Keratinocyte (primary cell): ENCODE measurements at places on chromosomes 3 and 15.
A peak's percentile ranks its signal among the peaks of the same experiment; 100 is the strongest.

DNA sequence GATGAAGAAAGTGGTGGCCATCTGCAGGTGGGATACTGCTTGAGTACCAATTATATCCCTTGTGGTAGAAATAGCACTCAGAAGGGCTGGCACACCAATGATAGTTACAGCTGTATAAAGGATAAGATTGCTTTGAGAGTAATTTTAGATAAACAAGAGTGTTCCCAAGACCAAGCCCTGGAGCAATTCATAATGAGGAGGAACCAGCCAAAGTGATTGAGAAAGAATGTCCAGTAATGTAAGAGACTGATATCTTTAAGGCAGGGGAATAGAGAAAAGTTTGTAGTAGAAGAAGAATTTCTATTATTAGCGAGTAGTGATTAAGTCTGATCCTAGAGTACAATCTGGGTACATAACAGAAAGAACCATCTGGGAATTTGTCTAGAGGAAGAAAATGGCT is 945.1 kb downstream of the OTOL1 start:
- no peak for DNase-seq
- no peaks in the 10 kb centered on the region for H3K27me3 ChIP-seq
- no peaks in the 10 kb centered on the region for H3K4me1 ChIP-seq

- H3K36me3 ChIP-seq, result no peaks in the 10 kb centered on the region
- no peak for DNase-seq
- H3K27me3 ChIP-seq, result no peaks in the 10 kb centered on the region
- no peak overlapping the region for H3K27ac ChIP-seq
These were observed 30.6 kb upstream of the LYSMD4 start for GRCh38 chr15:99763827-99764226.

DNA sequence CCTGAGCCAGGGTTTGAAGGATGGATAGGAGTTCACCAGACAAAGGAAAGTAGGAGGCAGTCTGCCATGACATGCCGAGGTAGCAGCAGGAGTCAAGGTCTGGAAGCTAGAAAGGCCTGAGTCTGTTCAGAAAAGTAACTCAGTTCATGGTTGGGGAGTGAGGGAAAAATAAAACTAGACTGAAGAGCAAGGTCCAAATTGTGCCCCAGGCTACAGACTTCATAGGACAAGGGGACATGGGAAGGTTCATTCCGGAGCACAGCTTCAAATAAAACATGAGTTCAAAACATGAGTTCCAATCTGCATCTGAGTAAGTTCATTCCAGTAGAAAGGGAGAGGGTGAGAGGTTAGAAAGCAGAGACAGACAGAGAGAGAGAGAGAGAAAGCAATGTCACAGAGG is 39.7 kb downstream of the BFSP2 start:
- H3K36me3 ChIP-seq, result no peaks in the 10 kb centered on the region
- H3K27ac ChIP-seq, result no peak overlapping the region
- peaks cover 10% of the 10 kb centered on the region for H3K4me1 ChIP-seq
- no peak overlapping the region for H3K4me3 ChIP-seq
- no peak for DNase-seq
- no peaks in the 10 kb centered on the region for H3K27me3 ChIP-seq

DNA sequence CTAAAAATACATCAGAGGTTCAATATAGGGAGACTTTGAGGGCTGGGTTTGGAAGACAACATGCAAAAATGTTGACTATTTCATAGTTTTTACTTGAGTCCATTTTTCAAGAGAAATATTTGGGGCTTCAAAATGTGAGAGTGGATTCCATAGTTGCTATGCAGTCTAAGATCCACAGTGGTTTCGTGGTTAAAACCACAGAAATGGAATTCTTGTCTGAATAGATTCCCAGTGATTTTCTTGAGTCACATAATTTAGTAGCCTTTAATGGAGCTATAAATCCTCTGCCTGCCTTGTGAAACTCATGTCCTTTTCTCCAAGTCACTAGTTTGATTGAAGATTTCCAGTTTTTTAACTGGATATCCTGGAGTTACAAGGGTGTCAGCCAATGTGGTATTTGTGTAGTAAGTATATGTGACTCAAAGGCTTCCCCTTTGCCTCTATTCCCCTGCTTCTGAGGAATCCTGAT is 94.7 kb upstream of the RBMS3 start:
- H3K4me3 ChIP-seq, result no peak overlapping the region
- peaks cover 31% of the 10 kb centered on the region for H3K4me1 ChIP-seq
- DNase-seq, result no peak
- no peaks in the 10 kb centered on the region for H3K36me3 ChIP-seq
- H3K27me3 ChIP-seq, result no peaks in the 10 kb centered on the region

DNA sequence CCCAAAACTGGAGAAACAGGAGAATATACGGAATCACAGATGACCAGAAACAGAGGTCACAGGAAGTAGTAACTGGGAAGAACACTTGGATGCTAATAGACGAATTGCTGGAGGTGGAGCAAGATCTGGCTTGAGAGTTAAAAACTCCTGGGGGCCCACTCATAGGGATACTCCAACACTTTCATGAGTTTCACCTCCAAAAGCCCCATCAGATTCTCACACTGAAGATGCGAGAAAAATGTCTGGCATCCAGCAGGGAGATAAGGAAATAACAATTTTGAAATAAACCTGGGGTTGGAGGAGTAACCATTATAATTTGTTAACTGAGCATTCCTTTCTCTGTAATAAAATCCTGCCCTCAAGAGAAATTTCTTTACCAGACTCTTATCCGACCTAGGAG is 154.0 kb downstream of the ANXA2 start:
- no peaks in the 10 kb centered on the region for H3K4me1 ChIP-seq
- H3K4me3 ChIP-seq, result no peak overlapping the region

DNA sequence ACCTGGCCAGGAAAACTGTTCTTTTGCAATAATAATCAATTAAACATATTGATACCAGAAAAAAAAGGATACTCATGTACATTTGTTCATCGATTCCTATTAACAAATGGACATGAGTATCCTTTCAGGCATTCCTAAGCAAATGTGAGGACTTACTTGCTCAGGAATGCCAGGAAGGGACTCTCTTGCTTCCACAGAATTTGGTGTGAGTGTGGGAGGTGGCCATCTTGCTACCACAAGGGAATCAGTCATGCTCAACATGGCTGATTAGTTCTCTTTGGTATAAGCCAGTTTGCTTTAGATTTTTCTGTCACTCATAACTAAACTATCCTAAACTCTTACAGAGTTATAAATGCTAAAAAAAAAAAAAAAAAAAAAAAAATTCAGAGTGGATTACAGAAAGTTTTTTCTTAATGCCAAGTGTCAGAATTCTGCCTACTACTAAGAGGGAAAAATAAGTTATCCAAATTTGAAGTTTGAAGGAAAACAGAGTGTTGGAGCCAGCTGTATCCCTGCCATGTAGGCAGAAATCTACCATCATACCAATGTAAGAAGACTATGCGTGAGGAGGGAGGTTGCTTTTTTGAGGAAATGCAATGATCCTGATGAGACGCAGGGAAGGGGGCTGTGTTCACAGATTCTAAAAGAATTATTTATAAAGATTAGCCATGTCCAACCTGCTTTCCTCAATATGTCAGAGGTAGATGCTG is 98.7 kb downstream of the PLD1 start:
- no peaks in the 10 kb centered on the region for H3K36me3 ChIP-seq
- no peak overlapping the region for H3K4me3 ChIP-seq
- peaks cover 13% of the 10 kb centered on the region for H3K4me1 ChIP-seq
- peak overlapping the region; percentile 4 for H3K27ac ChIP-seq
- no peak for DNase-seq

GRCh38 chr3:102614585-102614984 is 179.8 kb downstream of the ZPLD1 start:
- H3K4me3 ChIP-seq, result no peak overlapping the region
- H3K4me1 ChIP-seq, result no peaks in the 10 kb centered on the region
- no peak overlapping the region for H3K27ac ChIP-seq
- no peaks in the 10 kb centered on the region for H3K36me3 ChIP-seq

DNA sequence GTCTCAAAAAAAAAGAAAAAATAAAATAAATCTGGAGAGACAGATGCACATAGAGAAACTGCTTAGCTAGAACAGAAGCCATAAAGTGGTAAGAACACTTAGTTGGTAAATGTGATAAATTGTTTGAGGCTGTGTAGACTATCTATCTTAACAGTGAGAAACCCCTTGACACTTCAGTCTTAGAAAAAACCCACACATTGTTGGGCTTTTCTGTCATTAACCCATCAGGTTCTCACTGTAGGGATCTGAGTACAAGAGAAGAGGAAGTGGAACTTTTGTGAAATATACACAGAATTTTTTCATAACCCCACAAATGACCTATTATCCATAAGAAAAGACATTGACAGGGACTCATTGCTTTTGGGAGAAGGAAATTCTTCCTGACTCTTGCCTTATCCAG is 24.4 kb downstream of the TP63 start:
- H3K36me3 ChIP-seq, result no peaks in the 10 kb centered on the region
- H3K4me3 ChIP-seq, result no peak overlapping the region
- no peaks in the 10 kb centered on the region for H3K4me1 ChIP-seq
- H3K27ac ChIP-seq, result no peak overlapping the region
- no peaks in the 10 kb centered on the region for H3K27me3 ChIP-seq

DNA sequence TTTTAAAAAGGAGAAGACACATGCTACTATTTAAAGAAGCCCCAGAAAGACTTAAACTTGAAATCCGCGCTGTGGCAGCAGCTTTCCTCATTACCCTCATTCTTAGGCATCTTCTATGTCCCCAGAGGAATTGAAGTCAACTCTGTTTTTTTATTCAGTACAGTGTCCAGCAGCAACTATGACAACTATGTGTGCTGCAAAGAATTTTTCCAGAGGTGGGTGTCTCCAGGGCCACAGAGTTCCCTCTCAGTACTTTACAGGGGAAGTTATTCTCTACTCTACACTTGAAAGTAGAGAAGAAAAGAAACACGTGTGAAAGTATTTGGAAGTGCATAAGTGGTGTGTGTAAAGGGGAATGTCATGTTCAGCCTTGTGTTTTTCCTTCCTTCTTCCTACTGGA is 32.0 kb downstream of the GATM start:
- no peak overlapping the region for H3K27ac ChIP-seq
- no peak overlapping the region for H3K4me3 ChIP-seq
- H3K36me3 ChIP-seq, result no peaks in the 10 kb centered on the region

GRCh38 chr3:124669470-124669869 is 60.8 kb upstream of the UMPS start:
- H3K4me3 ChIP-seq, result no peak overlapping the region
- no peak for DNase-seq
- H3K27ac ChIP-seq, result no peak overlapping the region
- H3K27me3 ChIP-seq, result no peaks in the 10 kb centered on the region
- H3K36me3 ChIP-seq, result no peaks in the 10 kb centered on the region
- no peaks in the 10 kb centered on the region for H3K4me1 ChIP-seq
